ENCODE measurements at places on chromosomes 6 and 20.
A peak's percentile ranks its signal among the peaks of the same experiment; 100 is the strongest.

GRCh38 chr6:7200598-7201443, 93.1 kb downstream of the RREB1 start:
- no peak for DNase-seq

DNA sequence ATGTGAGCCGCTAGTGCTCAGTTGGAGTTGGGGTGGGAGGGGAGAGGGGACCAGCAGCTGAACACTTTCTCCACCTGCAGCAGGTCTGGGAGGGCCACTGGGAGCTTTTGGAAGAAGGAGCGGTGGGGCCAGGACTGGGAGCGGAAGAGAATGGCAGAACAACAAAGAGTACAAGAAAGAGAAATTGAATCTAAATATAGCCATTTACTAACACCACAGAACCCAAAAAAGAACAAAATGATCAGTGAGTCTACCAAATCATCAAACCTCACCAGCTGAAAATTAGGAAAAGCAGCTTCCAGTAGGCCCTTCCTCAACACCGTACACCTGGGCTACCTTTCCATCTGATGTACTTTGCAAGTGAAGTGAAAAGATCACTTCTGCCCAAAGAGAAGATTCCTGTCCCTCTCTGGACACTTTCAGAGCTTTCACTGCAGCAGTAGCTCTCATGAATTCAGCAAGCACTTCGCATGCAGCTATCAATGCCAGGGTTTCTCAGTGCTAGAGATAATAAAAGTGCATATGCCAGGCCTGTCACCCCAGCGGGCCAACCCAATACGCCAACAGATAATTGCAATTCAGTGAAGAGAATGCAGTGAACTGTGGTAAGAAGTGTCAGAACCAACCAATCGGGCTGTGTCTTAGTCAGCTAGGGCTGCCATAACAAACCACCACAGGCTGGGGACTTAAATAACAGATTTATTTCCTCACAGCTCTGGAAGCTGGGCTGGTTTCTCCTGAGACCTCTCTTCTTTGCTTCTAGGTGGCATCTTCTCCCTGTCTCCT, 597 bp downstream of the LY86 start:
- peak; percentile 32 for DNase-seq

DNA sequence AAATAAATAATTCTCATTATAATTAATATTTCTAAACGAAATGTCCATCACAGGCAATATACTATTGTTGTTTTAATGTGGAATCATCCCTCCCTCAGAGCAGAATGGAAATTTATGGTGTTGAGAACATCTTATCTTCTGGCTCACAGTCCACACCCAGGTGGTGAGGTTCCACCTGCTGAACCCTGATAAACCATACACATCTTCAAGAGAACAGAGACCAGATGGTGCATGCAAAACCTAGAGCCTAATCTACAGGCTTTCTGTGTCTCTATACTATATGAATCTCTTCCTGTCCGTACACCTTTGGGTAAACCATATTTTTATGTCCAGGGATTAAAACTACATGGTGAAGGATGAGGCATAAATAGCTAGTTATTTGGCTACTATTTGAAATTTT, 52.3 kb upstream of the UFL1 start:
- no peak for DNase-seq

- no peak for DNase-seq
These were observed 851.7 kb upstream of the MAP3K7 start for GRCh38 chr6:91438570-91438969.
